ENCODE measurements at places on chromosomes 7 and 10.

DNA sequence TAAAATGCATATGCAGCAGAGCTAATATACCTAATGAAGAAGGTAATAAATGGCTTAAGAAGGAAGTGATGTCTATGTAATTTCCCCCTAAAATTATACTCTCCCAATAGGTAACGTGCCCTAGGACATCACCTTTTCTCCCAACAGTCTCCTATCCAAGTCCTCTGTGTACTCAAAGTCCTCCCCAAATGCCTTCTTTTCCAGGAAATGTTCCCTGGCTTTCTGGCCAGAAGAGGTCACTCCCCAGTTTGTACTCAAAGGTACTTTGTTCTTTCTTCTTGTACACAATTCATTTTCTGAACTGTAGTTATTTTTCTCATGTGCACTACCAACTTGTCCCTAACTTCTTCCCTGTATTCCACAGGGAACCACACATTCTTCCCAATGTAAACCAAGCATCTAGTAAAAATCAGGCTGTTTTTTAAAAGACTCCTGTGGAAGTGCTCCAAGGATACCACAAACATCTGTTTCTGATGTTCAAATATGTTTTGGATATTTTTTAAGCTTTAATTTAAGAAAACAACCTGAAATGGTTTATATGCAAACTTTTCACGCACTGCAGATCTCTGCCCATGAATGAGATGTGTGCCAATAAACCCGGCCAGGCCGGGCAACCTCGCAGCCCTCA, 262.3 kb upstream of the KLF14 start:
- DNase-seq, result peak; percentile 42

DNA sequence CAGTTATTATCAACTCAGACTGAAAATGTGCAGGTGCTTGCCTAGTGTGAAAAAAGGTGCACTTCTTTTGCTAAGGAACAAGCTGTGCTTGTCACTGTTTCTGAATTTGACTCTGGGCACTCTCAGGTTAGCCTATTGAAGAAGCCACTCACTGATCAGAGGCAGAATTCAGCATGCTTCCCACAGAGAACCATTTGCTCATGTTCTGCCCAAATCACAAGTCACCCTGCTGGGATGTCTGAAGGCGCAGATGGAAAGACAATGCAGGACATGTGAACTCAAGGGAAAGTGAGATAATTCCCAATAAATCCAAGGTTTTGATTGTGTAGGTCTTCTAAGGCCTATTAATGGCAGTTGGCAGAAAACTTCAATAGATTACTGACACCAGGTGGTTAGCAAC, 47.8 kb upstream of the CSTF2T start:
- no peak for DNase-seq

- DNase-seq, result no peak
Observed at GRCh38 chr10:44292390-44293002, 92.4 kb downstream of the CXCL12 start.

DNA sequence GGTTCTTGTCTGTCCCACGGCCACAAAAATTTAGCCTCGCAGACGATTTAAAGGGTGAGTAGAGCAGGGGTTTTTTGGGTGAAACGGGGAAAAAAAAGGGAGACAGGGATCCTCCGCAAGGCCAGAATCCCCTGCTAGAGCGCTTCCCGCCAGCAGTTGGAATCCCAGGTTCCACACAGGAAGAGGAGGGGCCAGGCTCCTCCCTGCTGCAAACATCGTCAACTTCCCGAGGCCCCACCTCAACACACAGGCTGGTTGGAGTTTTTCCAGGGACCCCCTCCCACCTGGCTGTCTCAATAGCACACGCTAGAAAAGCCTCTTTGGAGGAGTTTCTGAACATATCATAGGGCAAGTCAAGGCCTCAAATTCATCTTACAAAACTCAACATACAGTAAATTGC, 112.7 kb downstream of the MTERF1 start:
- no peak for DNase-seq

DNA sequence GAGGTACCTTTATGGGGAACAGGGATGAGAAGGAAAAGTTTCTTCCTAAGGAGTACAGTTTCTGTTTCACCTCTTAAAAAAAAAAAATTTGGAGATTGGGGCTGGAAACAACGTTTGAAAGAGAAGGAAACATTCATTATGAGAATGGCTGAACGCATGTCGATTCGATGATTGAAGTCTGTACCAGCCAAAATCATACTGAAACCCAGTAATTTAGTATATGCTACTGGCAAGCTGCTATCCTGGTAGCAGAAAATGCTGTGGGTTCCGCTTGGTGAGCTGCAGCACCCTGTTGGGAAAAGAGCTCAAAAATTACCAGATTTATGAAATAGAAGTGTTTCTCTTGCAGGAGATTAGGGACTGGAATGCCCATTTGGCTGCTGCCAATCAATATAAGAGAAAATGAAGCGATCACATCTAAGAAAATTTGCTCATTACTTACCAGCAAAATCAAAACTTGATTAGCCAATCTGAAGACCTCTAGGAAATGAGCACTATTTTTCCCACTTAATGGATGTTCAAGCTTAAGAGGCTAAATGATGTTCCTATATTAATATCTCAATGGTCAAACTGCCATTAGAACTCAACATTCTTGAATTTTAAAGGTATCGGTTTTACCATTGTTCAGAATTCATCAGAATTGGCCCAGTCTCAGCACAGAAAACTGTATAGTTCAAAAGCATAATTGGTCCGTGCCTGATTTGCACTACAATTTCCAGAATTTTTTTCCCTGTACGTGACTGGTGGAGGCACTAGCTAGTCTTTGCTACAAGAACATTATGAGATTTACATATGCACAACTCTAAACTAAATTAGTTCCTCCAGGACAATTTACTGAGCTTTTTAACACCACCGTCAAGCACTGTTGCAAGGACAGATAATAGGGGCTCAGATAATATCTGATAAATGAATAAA, 1.2 kb upstream of the ITGB1 start:
- DNase-seq, result no peak

- DNase-seq, result no peak
Observed at GRCh38 chr10:72014785-72015480, 50.7 kb downstream of the CHST3 start.

DNA sequence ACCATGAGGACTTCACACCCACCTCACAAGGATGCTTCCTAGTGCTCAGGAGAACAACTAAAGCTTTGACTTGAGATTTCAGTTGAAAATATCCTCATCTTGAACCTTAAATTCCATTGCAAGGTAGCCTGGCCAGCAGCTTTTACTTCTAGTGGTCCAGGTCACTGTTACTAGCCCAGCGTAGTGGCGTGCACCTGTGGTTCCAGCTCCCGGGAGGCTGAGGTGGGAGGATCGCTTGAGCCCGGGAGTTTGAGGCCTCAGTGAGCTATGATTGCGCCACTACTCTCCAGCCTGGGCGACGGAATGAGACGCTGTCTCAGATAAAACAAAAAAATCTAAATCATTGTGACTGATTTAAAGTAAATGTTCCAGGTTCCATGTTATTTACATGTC, 28.3 kb upstream of the PRKAR1B start:
- DNase-seq, result no peak

DNA sequence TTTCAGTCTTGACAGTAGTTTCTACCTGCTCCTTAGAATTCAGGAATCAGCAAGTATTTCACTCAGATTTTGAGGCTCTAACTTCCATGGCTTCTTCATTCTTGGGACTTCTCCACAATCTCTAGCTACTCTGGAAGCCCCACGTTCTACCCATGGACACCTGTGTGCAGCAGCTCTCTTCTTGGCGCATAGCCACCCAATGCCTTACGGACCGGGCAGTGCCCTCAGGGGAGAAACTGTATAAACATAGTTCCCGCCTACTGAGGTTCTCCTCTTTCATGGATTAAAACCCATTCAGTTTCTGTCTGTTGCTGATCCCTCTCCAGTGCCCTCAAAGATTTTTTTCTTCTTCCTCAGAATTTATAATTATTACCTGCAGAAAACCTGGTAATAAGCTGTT, 177.1 kb downstream of the SORCS1 start:
- no peak for DNase-seq

- DNase-seq, result peak; percentile 92
Observed at GRCh38 chr10:4541292-4541691, 284.7 kb upstream of the AKR1E2 start.
